ENCODE measurements at places on chromosomes 3 and 15. TPM values are rescaled to one million over a fixed set of nuclear protein-coding genes. Genes with fewer than 3 reads are reported as not detected.

GRK7 gene
- total RNA-seq = 4.8 TPM

RETNLB gene
- total RNA-seq = not detected

ARGFX gene
- total RNA-seq = 16.1 TPM

ADAMTS7 gene
- 2.4 TPM for total RNA-seq

TMCO5A gene
- total RNA-seq = 5.3 TPM

ALDH1A2 gene
- total RNA-seq = 8.4 TPM

EPHA3 gene
- 5.5 TPM for total RNA-seq

SENP8 gene
- total RNA-seq = 7.5 TPM

SOX14 gene
- 0.72 TPM for total RNA-seq

ANKRD63 gene
- total RNA-seq = not detected

RTP3 gene
- 1.2 TPM for total RNA-seq

PLD1 gene
- total RNA-seq = 59.7 TPM

GOLGA8F gene
- total RNA-seq = not detected

GOLGA8S gene
- 4.6 TPM for total RNA-seq

CYP1A2 gene
- total RNA-seq = 0.96 TPM

SPATA12 gene
- total RNA-seq = 1.9 TPM

VPS8 gene
- total RNA-seq = 75.6 TPM

DLEC1 gene
- total RNA-seq = 0.24 TPM

PTPRG gene
- total RNA-seq = 84.0 TPM

CKMT1B gene
- not detected for total RNA-seq

GABRR3 gene
- total RNA-seq = 4.6 TPM

ADAMTS17 gene
- total RNA-seq = 8.2 TPM

SLC22A13 gene
- total RNA-seq = 0.48 TPM

SCN5A gene
- total RNA-seq = 22.1 TPM

PLOD2 gene
- total RNA-seq = 513 TPM

ZNF620 gene
- 2.4 TPM for total RNA-seq

DLL4 gene
- total RNA-seq = 3.6 TPM

CNTN4 gene
- total RNA-seq = 40.0 TPM

RRP9 gene
- 20.9 TPM for total RNA-seq

CPNE9 gene
- total RNA-seq = not detected

OR5K2 gene
- total RNA-seq = 1.4 TPM

ATOSA gene
- total RNA-seq = 21.7 TPM

GRAMD2A gene
- 1.9 TPM for total RNA-seq

FBXO22 gene
- total RNA-seq = 12.8 TPM

MORC1 gene
- total RNA-seq = 2.4 TPM

PSTPIP1 gene
- total RNA-seq = 12.8 TPM

AGTR1 gene
- total RNA-seq = 22.1 TPM

ULK3 gene
- 6.5 TPM for total RNA-seq

ZFAND6 gene
- 180 TPM for total RNA-seq

TRPM1 gene
- total RNA-seq = 6.0 TPM

TEX55 gene
- not detected for total RNA-seq

Data from umbilical cord (tissue), 2 donors.